RPMI8226 (cell line): ENCODE measurements at places on chromosomes 11 and 22.
A peak's percentile ranks its signal among the peaks of the same experiment; 100 is the strongest.

GRCh38 chr11:7442588-7443215 lies 42.6 kb upstream of the OLFML1 start:
- peak; percentile 61 for DNase-seq

DNA sequence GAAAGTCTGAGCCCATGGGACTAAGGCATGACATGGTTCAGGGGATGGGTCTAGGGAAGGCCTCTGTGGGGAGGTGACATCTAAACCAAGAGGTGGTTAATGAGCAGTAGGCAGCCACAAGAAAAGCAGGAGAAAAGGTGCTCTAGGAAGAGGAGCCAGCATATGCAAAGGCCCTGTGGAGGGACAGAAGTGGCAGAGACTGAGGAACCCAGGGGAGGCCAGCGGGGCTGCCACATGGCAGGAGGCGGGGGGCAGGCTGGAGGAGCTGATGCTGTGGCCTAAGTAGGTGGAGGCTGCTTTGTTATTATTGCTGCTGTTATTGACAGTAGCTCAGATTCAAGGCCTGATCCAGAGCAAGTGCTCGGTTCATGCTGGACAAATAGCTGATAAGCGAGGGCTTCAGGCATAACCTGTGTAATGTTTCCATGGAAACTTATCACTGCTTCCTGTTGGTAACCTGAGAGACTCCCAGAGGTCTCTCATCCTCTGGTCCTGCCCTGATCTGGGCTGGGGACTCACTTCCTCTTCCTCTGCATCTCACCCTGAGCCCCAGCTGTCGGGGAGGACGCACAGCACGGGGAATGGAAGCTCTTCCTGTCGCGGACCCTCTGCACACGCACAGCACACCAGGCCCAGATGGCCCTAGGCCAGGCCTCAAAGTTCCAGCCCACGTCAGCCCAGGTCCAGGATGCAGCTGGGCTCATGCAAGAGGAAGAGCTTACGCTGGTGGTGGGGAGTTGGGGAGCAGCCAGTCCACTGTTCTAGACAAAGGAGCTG lies 75.2 kb upstream of the TP53I11 start:
- peak; percentile 90 for DNase-seq

DNA sequence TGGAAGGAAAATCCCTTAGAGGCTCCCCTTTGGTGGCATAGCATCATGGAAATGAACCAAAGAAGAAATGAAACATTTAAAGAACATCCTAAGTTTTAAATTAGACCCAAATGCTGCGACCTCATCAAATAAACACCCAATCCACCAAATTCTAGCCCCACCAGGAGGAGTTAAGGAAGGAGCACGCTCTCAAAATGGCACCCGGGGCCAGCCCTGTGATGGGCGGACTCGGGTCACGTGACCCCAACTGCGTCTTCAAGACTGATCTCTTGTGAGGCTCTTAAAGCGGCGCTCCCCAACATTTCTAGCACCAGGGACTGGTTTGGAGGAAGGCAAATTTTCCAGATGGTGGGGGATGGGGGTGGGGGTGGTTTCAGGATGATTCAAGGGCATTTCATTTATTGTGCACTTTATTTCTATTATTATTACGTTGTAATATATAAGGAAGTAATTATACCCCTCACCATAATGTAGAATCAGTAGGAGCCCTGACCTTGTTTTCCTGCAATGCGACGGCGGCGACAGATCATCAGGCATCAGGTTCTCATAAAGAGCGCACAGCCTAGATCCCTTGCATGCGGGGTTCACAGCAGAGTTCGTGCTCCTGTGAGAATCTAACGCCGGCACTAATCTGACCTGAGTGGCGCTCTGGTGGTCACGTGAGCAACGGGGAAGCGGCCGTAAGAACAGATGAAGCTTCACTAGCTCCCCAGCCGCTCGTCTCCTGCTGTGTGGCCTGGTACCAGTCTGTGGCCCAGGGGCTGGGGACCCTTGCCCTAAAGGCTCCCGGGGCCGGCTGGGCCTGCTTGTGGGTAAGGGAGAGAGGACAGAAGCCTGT lies 90.6 kb upstream of the SLC22A12 start:
- DNase-seq, result no peak

DNA sequence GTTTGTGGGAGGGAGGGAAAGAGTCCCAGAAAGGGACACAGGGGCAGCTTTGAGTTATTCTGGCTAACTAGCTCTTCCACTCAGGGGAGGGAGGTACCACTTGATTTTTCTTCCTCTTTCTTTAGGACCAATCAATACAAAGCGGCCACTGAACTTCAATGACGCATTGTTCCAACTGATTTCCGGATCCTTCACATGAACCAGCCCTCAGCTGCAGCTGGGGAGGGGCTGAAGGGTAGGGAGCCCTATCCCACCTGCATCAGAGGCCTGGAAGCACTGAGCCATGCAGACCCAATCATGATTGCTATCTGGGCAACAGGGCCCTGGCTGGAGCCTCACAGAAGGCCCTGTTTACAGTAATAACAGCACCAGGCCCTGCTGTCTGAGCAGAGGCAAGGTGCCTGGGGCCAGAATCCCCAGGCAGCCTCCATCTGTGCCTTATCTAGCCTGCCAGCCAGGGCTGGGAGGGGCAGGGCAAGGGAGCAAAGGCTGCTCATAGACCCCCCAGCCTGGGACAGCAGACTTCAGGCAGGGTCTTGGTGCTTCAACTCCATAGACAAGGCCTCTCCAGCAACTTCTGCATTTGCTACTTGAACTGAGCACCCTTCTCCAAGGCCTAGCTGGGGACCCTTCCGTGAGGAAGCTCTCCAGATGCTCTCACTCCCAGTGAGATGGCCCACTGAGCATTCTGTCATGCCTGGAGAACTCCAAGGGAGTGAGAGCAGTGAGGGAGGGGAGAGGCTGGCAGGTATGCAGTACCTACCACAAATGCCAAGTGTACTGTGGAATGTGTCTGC lies 22.5 kb downstream of the CLPB start:
- no peak for DNase-seq

- peak; percentile 96 for DNase-seq
These were observed 4.2 kb upstream of the STIP1 start for GRCh38 chr11:64181506-64182411.
